ENCODE measurements at places on chromosomes 4 and X.

GRCh38 chr4:4302416-4302815 is 12.4 kb downstream of the ZBTB49 start:
- no peak for DNase-seq

- DNase-seq, result no peak
Measured at GRCh38 chr4:163536091-163536490, 41.6 kb downstream of the TMA16 start.

DNA sequence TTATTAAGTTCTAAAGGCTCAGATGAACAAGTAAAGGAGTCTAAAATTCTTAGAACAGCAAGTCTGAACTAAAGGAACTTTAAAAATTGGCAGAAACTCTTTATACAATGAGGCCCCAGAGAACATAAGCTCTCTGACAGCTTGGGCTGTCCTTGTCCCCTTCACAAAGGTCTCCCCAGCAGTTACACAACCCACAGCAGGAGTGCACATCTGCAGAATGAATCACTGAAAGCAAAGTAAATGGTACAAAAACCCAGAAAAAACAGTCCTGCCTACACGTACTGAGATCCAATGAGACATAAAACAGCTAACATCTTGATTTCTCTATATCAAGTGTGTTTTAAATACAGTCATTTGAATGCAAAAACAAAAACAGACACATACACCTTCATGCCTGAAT is 18.7 kb downstream of the RBBP7 start:
- no peak for DNase-seq

DNA sequence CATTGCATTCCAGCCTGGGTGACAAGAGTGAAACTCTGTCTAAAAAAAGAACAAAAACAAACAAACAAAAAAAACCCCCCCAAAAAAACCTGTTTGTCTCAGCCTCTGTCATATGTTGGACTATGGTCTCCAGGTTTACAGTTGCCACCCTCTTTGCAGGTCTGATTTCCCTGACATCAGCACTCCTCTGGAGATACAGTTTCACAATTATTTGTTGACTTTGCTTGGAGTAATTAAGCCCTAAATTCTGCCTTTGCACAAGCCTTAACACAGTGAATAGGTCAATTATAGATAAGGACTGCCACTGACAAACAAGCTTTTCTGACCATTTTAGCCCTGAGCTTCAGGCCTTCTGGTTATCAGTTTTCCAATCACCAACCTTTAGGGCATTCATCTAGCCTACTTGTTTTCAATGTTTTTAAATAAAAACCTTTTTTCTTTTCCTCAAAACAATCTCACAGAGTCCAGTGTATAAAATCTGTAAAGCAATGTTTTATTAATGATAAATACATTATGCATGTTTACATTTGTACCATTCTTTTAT is 20.4 kb upstream of the MAPK10 start:
- DNase-seq, result no peak

DNA sequence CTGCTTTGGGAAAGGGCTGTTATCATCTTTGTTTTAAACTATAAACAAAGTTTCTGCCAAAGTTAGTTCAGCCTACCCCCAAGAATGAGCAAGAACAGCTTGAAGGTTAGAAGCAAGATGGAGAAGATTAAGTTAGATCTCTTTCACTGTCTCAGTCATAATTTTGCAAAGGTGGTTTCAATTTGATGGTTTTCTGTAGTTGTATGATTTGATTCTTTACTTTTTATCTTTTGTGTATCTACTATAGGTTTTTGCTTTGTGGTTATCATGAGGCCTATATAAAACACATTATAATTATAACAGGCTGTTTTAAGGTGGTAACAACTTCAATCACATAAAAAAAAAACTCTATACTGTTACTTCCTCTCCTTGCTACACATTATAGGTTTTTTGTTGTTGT is 35.4 kb upstream of the ALG13 start:
- DNase-seq, result no peak

DNA sequence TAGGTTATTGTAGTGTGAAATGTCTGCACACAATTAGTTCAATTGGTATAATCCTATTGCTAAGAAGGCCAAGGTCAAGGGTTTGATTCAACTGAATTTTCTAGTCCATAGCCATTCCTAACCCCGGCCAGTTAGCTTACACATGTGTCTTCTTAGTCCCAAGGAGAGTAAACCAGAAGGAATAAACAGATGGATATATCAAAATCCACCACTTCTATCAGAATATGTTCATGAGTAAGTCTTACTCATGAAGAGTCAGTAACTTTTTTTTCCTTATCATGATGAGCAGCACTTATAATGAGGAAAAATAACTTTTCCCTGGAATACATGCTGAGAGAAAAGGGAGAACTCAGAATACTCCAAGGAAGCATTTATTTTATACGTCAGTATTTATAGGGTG is 9.5 kb downstream of the HHIP start:
- DNase-seq, result no peak

DNA sequence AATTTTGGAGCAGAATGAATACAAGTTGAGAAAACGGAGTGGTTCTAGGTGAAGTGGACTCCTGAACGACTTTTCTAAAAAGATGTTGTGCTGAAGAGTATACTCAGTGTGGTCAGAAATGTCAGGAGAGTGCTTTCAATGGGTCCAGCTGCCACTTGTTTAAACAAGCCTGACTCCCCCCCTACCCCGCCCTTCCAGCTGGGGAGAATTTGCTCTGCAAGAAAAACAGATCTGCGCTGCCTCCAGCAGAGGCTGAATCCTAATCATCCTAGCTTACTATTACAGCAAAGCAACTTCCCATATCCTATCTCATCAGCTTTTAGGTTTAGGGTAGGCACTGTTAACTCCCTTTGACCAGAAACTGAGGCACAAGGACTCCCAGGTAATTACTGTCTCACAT is 1.9 kb downstream of the MAP3K15 start:
- DNase-seq, result no peak

- DNase-seq, result no peak
Measured at GRCh38 chr4:159178979-159179969, 76.4 kb downstream of the RAPGEF2 start.

DNA sequence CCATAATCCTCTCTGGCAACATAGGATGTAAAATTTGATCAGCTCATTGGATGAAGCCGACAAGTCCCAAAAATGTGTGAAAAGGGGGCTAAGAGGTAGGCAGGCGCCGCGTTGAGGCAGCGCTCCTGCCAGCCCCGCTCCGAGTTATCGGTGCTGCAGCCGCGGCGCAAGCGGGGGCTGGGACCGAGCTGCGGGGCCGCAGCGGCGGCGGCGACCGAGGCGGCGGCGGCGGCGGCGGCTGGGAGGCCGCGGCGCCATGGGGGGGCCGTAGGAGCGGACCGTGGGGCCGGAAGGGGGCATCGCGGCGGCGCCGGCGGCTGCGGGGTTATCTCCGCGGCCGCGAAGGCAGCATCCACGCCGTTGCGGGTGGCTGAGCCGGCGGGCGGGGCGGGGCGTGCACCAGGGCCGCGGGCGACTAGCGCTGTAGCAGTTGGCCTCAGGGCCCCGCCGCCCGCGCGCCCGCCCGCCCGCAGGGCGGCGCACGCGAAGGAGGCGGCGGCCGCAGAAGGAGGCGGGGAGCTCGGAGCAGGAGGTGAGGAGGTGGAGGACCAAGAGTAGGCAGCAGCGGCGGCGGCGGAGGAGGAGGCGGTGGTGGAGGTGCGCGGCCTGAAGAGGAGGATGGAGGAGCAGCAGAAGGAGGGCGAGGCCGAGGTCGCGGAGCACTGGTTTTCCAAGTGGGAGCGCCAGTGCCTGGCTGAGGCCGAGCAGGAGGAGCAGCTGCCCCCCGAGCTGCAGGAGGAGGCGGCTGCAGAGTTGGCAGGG is 126.0 kb upstream of the CXorf66 start:
- peak; percentile 18 for DNase-seq

GRCh38 chr4:100833906-100834305 is 316.1 kb upstream of the EMCN start:
- no peak for DNase-seq

DNA sequence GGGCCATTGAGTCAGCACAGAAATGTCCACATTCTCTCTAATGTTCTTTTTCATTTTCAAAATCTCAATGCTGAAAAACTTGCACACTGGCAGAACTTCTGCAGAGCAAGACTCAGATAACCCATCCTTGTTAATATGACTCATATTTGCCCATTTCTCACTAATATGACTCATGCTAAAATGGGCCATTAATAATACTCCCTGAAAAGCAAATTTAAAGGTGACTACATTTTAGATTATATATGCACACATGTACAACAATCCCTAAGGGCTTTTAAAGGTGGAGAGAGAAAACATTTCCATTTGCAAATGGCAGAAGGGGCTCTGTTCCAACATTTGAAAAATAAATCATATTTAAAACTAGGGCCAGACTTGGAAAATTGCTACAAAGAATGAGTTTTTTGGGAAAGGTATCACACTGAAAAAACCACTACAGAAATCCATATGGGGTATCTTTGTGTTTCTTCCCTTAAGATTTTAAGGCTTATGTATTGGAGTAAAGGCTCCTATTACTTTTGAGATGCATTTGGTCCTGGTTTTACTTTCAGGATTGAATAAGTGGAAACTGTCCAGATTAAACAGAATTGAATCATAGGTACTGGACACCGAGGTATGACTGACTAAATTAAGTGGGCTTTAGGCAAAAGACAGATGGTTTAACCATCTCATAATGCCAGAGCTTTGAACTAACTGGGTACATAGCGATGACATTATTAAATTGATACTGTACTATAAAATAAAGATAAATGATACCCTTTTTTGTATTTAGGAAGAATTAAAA is 30.0 kb downstream of the TLR2 start:
- no peak for DNase-seq

DNA sequence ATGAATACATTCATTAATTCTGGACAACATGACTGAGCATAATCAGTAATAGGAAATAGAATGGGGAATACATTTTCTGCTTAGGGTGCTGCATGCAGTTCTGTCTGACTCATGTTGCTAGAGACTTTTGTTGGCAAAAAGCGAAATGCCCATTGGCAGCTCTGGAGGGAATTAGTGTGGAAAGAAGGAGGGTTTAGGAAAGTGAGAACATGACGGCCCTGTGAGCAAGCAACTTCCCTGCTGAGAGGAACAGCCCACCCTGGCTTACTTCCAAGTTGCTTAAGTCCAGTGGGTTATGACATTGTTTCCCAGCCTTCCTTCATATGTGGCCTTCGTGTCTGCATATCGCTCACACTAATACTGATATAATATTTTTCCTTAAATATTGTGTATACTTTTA is 13.8 kb downstream of the MAD2L1 start:
- no peak for DNase-seq

DNA sequence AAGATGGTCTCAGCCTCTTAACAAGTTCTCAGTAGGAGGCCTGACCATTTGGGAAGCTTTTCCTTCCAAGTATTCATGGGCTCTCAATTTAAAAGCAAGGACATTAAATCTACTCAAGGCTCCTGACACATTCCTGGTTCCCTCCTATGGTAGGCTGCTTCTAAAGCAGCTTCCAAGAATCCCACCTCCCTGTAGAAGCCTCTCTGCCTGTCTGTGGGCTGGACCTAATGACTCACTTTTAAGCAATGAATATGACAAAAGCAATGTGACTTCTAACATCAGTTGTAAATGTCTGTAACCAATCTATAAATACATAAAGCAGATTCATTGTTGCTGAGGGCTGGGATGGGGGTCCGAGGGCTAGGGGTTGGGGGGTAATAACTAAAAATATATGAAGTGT is 99.5 kb upstream of the FAM9B start:
- no peak for DNase-seq

GRCh38 chrX:23930894-23931604 is 23.2 kb downstream of the CXorf58 start:
- DNase-seq, result no peak

GRCh38 chrX:48465336-48465933 is 4.6 kb downstream of the SLC38A5 start:
- no peak for DNase-seq

DNA sequence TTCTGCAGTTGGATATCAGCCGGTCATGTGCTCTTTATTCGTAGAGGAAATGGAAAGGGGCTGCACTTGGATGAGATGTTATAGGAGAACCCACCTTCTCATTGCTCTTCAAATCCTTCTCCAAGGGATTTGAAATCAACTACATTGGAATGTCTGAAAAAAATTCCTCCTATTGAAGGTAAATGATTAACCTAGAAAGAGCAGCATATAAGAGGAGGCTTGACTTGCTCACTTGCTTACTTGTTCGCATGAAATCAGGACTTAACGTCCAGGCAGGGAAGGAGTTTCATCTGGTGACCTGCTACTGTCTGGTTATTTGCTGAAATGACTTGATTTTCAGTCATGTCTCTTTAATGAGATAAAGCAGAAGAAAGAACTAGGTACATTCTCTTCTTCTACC is 338.4 kb upstream of the NOCT start:
- no peak for DNase-seq

- no peak for DNase-seq
Measured at GRCh38 chrX:150478496-150479492, 89.6 kb upstream of the MTM1 start.

DNA sequence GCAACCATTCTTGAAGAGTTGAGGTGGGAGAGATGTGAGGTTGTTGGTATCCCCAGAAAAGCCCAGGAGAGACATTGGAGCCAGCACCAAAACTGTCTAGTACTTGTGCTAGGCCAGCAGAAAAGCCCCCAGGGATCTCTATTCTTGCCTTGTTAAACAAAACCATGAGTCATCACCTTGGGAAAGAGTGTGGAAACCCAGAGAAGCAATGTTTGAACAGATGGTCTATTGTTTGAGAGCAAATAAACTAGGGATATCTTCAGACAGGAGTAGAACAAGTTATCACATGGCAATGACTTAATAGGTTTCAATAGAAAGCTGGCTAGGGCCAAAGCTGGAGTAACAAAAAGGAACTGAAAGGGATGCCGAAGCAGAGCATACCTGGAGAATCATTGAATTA is 195.7 kb upstream of the CASK start:
- no peak for DNase-seq

DNA sequence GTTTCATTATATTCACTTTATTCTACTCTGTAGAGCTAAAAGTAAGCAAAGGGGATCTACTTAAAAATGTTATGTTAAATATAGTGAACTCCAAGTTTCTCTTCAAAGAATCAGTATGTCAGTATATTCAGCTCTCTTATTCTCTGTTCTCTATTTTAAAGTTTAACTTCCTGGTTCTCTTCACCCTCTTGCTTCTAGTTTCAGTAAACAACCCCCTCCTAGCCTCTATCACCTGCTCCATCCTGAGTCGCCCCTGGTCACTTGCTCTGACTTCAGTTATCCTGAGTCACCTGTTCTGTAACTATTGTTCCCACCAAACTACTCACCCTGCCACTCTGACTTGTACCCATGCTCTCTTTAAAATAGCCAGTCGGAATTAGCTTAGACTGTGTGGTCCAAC is 180.9 kb upstream of the AADAT start:
- no peak for DNase-seq

GRCh38 chr4:112677519-112678091 is 40.7 kb downstream of the LARP7 start:
- DNase-seq, result no peak

DNA sequence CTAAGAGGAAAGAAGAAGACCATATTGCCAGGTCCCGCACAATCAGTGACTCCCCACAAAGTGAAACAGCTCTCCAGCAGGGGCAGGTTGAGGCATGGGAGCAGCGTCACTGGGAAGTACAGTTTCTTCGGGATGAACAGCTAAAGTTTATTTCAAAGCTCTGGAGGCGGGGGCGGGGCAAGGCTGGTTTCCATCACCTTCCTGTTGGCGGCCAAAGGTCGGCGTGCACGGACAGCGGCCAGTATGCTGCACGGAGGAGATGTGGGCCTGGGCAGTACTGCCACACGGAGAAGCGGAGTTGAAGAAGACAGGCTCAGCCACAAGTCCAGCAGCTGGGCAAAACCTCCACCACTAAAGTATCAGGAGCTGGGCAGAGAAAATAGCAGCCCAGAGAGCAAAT is 951 bp upstream of the ZNF518B start:
- no peak for DNase-seq

GRCh38 chrX:129875669-129876068 is 30.3 kb upstream of the UTP14A start:
- DNase-seq, result no peak

GRCh38 chrX:17082831-17083230 is 136.4 kb downstream of the REPS2 start:
- DNase-seq, result no peak

Data from left colon (tissue), 2 donors.